CD4-positive, alpha-beta T cell treated with Interleukin-17A for 1 hour (primary cell): ENCODE measurements at places on chromosomes 6 and 20.

- DNase-seq, result no peak
Observed at GRCh38 chr6:75933387-75933975, 139.0 kb downstream of the IMPG1 start.

GRCh38 chr6:148021165-148021564 is 321.5 kb upstream of the SASH1 start:
- DNase-seq, result no peak

DNA sequence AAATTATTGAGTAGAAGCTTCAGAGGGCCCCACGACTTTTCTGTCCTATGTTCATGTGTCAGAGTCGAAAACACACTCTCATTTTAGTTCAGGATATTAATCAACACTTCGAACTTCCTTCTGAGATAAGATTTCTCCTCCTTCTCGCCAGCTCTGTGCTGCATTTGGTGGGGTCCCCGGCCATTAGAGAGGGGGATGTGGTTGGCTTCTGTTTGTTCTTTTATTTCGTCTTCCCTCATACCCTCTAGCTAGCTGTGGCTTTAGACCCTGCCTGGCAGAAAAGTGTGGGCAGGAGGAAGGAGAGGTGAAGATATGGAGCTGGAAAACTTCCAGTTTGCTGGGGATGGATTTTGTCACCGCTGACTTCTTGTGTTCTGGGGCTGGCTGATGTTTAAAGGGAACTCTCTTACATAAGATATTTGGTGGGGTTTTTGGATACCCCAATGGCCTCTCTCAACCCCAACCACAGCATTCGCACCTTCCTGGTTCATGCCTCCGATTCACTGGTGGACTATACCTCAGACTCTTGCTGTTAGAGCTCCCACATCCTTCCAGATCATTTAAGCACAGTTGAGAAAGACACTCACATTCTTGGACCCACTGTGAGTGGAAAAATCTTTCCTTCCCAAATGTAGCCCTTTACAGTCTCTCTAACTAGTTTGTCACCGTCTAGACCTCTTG is 30.7 kb upstream of the TMX4 start:
- no peak for DNase-seq

GRCh38 chr6:38262026-38262425 is 377.7 kb downstream of the BTBD9 start:
- no peak for DNase-seq

GRCh38 chr6:77463308-77463860 is at the start of gene HTR1B:
TSS of gene HTR1B (minus strand) at chr6:77463491. CDS start at chr6:77463403, 88 bp downstream.
- DNase-seq, result no peak

DNA sequence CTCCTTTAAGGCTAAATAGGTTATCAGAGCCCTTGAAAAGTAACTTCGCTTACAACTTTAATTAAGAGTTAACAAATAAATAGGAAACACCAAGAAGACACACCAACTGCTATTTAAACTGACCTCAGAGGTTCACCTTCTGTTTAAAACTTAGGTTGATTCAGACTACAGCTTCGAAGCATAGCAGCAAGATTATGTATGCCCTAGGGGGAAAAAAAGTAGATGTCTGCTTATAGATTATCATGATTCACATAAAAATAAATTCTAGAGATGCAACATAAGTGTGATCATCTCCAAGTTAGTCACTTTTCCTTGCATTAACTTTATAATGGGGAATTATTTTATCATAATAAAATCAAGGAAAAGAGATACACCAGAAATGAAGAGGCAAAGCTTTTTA is 8.9 kb downstream of the PNISR start:
- no peak for DNase-seq

DNA sequence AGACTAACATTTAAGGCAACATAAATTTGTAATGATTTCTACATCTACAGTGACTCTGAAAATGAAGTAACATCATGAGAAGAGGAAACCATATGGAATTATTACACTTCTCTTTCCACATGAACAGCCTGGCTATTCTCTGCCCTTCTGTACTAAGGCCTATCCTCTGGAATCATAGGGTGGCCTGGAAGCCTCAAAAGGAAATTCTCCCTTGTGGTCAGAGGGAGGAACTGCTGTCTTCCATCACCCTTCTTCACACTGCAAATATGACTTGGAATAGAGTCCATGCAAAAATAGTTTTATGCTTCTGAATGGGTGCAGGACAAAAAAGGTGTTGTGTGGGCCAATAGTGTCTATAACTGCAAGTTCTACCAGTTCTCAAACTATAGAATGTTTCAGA is 44.6 kb upstream of the SH3BGRL2 start:
- no peak for DNase-seq

DNA sequence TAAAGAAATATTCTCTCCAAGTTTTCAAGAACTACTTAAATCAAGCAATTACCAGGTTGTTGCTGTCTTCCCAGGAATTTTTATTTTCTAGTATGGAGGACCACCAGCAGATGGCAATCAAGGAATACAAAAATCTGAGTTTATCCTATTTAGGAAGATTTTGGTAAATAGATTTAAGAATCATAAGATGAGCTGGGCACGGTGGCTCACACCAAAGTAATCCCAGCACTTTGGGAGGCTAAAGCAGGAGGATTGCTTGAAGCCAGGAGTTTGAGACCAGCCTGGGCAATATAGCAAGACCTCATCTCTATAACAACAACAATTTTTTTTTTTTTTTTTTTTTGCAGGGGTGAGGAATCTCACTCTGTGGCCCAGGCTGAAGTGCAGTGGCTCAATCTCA is 19.3 kb upstream of the SEC63 start:
- peak; percentile 4 for DNase-seq

- DNase-seq, result no peak
Observed at GRCh38 chr20:44662261-44662660, 10.8 kb upstream of the ADA start.

DNA sequence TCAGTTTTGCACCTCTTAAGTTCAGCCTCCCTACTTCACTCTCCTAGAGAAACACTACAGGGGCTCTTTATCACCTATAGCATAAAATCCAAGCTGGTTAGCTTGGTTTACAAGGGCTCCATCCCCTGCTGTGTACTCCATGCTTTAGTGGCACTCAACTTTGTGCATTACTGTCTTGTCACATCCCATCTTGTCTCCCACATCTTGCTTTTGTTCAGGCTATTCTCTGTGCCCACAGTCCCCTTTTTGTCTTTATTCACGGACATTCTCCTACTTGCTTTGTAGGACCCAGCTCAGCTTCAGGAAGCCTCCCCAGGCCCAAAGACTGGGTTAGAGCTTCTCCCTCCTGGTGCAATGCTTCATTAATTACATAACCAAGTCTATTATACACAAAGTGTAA is 107.9 kb upstream of the SPACA1 start:
- no peak for DNase-seq

DNA sequence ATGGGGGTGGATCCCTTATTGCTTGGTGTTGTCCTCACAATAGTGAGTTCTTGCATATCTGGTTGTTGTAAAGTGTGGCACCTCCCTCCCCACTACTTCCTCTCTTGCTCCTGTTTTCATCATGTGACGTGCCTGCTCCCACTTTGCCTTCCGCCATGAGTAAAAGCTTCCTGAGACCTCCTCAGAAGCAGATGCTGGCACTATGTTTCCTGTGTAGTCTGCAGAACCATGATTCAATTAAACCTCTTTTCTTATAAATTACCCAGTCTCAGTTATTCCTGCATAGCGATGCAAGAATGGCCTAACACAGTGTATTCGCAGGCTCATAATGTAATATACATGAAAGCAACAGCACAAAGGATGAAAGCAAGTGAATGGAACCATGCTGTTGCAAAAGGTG is 28.4 kb upstream of the ANKRD60 start:
- DNase-seq, result no peak

DNA sequence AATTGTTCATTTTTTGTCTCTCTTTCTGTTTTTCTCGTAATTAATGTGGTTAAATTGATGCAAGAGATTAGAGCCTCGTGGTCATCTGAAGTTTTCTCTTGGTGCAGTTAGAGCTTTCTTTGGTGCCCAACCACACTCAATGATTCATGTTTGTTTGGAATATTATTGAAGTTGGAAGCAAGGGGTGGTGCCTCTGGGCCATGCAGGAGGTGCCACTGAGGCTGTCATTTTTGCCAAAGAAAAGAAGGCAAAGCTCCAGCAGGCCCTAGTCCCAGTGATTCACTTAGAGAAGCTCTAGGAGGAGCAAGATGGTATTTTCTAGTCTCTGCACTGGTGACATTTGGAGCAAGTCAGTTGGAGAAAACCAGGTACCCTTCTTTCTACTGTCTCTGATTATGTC is 144.5 kb upstream of the RALGAPA2 start:
- no peak for DNase-seq

DNA sequence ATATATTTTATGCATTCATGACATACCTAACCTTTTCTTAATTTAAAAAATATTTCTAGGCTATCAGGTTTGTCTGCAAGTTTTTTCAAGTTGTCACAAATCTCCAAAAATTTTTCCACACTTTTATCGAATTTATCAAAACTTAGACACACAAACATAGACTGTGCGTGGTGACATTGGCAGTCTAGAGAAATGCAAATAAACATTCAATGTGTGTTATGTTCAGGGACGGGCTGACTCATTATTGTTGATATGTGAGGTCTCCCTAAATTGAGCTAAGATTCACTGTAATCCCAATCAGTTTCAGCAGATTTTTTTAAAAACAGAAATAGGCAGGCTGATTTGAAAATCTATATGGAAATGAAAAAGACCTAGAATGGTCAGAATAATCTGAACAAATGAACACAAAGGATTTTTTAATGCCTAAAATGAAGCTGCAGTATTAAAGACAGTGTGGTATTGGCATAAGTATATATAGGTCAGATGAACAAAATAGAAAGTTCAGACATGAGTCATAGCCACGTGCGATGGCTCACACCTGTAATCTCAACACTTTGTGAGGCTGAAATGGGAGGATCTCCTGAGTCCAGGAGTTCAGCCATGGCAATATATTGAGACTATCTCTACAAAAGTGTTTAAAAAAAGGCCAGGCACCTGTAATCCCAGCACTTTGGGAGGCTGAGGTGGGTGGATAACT is 19.2 kb downstream of the BLTP3A start:
- DNase-seq, result no peak

GRCh38 chr6:126944512-126944911 is 174.0 kb upstream of the RSPO3 start:
- DNase-seq, result no peak

- no peak for DNase-seq
Observed at GRCh38 chr6:11450037-11450436, 87.5 kb upstream of the TMEM170B start.

GRCh38 chr20:48822879-48823385 is 4.9 kb downstream of the PREX1 start:
- peak; percentile 54 for DNase-seq

DNA sequence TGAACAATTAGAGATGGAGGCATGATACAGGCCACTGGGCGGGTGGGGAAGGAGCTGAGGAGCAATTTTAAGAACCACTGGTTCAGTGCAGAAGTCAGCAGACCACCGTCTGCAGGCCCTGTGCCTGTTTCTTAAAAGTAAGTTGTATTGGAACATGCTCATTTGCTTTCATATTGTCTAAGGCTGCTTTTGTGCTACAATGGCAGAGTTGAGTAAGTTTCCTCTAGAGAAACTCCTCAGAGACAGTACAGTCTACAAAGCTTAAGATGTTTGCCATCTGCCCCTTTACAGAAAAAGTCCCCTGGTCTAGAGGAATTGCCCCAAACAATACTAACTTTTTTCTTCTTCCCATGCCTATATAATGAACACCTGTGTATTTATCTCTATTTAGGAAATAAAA is 28.5 kb upstream of the UBE2J1 start:
- no peak for DNase-seq

DNA sequence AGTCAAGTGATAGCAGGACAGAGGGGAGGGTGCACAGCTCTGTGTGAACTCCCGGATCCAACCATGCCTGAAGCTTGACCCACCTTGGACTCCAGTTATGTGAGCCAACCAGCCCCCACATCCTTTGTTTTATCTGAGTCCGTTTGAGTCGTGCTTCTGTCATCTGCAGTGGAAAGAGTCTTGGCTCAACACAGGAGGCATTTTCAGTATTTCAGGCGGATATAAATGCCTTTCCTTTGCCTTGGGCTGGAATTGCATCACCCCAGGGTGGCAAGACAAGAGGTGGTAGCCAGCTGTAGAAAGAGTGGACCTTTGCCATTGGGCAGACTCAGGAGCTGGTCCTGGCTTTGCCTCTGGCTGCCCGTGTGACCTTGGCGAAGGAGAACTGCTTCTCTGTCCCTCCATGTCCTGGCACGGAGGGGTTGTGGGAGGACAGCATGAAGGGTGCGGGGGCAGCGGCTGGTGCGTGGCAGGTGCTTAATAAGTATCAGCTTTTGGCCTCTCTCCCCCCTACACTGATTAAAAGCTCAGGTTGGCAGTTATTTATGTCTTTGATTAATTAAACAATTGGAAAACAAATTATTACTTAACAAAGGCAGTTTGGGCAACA is 42.6 kb upstream of the APCDD1L start:
- no peak for DNase-seq

DNA sequence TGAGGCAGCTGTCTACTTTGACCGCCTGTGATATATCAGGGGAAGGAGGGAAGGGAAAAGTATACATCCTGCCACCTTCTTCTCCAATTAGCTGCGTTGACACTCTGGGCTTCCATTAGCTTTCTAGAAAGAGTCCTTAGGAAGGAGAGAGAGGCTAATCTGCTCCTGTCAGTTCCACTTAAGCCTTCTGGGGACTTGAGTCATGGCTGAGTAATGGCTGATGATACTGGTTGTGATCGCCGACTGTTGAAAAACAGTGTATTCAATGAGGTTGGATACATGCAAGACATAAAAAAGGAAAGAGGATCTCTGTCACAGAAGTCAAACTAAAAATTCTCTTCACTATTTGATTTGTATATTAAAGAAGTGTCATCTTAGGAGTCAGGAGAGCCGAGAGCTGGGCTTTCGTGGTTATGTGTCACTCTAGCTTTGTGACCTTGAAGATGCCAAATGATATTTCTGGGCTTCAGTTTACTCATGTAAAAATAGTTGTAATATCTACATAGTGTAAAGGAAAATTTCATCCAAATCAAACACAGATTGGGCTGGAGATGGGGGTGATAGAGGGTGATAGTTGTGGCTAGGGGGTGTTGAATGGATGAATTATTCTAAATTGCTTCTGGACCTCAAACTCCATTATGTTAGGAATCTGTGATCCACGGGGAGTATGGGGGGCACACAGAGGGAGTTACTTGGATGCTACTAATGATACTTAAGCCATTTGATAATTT is 189.0 kb downstream of the UST start:
- DNase-seq, result no peak

DNA sequence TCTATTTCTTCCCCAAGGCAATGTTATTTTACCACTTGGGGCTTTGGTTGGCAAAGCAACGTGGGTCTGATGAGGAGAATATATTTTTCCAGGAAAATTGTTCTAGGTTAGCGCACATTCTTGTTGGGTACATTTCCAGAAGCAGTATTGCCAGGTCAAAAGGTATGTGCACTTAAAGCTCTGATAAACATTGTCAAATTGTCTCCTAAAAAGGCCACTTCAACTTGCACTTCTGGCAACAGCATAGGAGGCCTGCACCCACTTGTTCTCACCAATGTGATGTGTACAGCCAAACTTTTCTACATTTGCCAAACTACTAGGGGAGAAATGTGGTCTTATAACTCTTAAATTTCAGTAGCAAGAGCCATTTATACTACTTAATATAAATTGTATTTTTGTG is 197.5 kb upstream of the COL21A1 start:
- no peak for DNase-seq
